ENCODE measurements at places on chromosomes 6 and 20.

DNA sequence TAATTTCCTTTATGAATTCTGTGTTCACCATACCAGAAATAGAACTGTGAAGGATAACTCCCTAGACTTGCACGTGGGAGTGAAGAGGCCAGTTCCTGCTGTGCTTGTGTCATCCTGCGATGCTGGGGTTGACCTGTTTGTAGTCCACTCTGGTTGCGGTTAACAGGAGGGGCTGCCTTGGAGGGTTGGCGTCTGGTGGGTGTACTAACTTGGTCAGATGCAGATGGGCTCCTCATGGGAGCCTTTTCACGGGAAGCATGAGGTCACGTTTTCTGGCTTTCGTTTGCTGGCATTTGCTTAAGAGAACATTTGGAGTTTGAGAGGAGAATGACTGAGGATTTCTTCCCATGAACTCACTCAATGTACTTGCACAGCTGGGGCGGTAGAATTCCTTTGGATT is 41.2 kb downstream of the IGF2R start:
- no peak for DNase-seq

DNA sequence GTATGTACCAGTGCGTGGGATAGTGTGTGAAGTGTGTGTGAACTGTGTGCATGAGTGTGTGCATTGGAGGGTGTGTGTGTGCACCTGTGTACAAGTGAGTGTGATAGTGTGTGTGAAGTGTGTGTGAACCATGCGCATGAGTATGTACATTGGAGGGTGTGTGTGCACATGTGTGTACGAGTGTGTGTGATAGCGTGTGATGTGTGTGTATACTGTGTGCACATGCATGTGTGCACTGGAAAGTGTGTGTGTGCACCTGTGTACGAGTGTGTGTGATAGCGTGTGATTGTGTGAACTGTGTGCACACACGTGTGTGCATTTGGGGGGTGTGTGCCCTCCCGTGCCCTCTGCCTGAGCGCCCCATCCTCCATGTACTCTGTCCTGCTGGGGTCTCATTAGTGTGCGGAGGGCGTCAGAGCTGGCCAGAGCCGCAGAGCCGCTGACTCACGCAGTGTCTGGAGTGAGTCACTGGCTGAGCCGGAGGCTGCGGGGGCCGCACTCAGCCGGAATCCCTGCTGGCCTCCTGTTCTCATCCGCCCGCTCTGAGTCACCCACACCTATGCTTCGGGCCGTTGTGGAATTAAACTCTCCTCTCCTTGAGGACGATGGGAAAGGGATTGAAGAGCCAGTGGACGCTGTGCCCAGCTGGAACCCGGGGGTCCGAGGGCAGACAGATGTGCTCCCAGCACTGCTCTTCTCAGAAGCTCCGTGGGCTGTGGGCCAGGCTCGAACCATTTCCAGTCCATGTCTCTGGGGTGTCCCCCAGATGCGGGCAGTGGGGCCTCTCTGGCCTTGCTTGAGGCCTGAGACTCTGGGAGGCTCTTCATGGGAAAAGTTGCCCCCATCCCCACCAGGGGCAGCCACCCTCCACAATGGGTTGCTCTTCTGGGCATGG is 27.3 kb upstream of the STX16 start:
- DNase-seq, result no peak

- no peak for DNase-seq
These were observed 110.9 kb downstream of the RPP40 start for GRCh38 chr6:4892785-4893485.

- DNase-seq, result no peak
These were observed 1034.4 kb downstream of the EYS start for GRCh38 chr6:64672651-64673050.

- no peak for DNase-seq
These were observed 200.3 kb upstream of the KCNG1 start for GRCh38 chr20:51223183-51223720.

DNA sequence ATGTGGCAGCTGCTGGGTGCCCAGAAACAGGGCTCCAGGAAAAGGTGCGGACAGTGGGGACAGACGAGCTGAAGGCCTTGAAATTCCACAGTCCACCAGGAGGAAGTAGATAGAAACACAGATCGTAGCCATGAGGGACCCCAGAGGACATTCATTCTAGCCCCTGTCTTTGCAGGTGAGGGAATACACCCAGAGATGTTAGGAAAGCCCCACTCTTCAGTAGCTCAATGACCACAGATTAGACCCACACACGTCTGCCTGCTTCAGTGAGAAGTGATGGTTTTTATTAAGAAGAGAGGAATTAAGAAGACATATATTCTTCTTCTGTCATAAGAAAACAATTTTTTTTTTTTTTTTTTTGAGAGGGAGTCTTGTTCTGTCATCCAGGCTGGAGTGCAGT is 123.0 kb downstream of the MAP3K7 start:
- DNase-seq, result no peak

- DNase-seq, result no peak
These were observed 16.6 kb downstream of the POM121L2 start for GRCh38 chr6:27295301-27296079.

DNA sequence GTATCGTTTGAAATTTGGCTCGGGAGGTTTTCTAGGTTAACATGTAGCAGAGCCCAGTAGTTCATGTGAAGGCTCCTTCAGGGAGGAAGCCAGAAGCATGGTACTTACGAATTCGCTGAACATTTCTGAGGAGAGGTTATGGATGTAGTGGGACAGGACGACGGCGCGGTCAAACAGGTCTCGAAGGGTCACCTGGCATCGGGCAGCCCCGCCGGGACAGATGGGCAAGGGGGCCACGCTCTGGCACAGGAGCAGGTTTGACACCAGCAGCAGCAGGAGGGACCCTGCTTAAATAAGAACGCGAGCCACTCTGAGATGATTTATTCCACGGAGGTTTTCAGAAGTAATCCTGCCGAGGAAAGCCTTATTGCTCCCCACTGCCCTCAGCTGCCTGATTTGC is 2.5 kb downstream of the PRL start:
- no peak for DNase-seq

DNA sequence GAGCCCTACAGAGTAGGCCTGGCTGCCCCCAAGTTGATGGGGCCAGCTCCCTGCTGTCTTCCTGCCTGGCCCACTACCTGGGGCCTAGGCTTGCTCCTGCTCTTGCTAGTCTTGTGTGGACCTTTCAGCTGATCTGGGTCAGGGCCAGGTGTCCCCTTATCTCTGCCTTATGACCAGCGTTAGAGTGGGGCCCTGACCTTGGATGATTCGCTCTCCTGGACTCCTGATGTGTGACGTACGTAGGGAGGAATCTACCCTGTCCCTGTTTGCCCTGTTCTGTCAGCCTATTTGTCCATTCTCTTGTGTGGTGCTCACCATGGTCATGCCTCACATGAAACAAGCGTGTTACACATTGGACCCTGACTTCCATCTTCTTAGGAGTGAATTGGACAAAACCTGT is 571.8 kb downstream of the QKI start:
- DNase-seq, result no peak

DNA sequence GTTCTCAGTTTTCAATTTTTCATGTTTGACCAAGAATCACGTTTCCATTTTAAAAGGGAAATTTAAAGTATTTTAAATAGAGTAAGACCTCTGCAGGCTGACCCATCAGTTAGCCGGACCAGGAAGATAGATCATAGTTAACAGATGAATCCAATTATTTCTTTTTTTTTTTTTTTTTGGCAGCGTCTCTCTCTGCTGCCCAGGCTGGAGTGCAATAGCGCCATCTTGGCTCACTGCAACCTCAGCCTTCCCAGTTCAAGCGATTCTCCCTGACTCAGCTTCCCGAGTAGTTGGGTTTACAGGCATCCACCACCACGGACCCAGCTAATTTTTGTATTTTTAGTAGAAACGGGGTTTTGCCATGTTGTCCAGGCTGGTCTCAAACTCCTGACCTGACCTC is 256.7 kb upstream of the CNR1 start:
- no peak for DNase-seq

DNA sequence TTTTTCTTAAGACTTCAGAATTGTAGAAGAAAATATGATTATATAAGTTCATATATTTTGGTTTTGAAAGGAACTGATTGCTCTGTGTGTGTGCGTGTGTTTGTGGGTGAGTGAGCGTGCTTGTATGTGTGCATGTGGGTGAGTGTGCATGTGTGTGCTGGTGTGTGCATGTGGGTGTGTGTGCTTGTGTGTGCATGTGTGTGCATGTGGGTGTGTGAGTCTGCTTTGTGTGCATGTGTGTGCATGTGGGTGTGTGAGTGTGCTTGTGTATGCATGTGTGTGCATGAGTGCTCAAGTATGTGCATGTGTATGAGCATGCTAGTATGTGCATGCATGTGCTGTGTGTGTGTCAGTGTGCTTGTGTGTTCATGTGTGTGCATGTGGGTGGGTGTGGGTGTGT is 238.5 kb downstream of the CDC5L start:
- DNase-seq, result no peak

DNA sequence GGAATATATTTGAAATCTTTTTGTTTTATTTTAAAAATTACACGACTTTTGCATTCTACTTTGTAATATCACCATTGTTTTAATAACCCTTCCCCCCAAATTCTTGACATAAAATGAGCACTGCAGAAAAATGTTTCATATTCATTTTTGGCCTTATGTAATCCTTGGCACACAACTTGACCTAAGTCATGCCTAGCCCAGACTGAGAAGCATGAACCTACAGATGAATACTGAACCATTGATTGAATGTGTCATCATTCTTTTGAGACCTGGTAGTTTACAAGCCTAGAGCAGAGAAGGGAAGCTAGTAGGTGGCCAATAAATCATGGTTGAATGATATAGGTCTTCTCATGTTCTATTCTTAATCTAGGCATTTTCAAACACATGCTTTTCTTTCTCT is 89.4 kb upstream of the EDN1 start:
- no peak for DNase-seq

DNA sequence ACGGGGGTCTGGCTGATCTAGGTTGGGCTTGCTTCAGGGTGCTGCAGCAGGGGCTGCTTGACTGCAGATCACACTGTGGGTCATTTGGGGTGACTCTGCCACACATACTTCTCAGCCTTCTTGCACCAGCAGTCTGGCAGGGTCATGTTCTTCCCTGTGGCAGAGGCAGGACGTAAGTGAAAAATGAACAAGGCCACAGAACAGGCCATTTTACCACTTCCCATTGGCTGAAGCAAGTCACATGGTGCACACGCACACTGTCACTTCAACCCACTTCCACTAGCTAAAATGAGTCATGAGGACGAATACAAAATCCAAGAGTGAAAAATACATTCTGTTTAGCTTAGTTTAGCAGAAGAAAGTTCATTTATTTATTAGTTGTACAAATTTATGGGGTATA is 168.6 kb upstream of the GGTLC1 start:
- DNase-seq, result no peak

- DNase-seq, result no peak
These were observed 107.8 kb downstream of the MAP3K5 start for GRCh38 chr6:136684466-136684865.

- DNase-seq, result no peak
These were observed 50.8 kb upstream of the SGK1 start for GRCh38 chr6:134368670-134369069.

- DNase-seq, result no peak
These were observed 282.4 kb downstream of the PACRG start for GRCh38 chr6:163010145-163010544.

GRCh38 chr6:130765181-130765727 is 62.0 kb upstream of the SMLR1 start:
- DNase-seq, result no peak

GRCh38 chr6:6816716-6817115 is 228.2 kb downstream of the LY86 start:
- peak; percentile 49 for DNase-seq

- DNase-seq, result peak; percentile 19
These were observed 63.0 kb upstream of the NCOA3 start for GRCh38 chr20:47438464-47439381.

DNA sequence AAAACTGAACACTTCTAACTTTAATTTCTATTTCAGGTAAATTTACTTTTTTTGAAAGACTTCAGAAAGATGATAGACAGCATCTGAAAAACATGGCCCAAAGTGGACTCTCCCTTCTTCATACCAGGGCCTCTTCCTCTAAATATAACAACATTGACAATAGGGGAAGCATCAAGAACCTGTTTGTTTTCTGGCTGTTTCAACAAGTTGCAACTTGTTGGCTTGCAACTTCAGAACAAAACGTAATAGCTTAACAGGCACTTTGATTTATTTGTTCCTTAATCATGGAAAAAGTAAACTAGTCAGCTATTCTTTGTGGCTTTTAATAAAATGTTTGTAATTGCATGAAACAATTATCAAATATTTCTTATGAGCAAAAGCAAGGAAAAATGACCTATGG is 34.3 kb downstream of the RGS17 start:
- peak; percentile 21 for DNase-seq

DNA sequence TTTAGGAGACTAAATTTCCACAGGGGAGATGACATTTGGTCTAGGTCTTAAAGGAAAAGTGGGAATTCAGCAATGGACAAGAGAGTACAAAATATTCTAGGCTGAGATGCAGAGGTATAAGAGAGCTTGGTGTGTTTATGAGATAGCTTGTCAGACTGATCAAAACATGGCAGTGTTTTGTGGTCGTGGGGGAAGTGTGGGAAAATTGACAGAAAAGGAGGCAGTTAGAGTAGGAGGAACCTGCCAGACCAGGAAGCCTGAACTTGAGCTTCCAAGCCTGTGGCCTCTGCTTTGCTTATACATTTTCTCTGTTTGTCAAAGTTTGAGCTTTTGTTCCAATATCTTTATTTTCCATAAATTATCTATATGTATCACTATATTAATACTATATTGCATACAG is 69.5 kb upstream of the MAP3K7 start:
- DNase-seq, result no peak

DNA sequence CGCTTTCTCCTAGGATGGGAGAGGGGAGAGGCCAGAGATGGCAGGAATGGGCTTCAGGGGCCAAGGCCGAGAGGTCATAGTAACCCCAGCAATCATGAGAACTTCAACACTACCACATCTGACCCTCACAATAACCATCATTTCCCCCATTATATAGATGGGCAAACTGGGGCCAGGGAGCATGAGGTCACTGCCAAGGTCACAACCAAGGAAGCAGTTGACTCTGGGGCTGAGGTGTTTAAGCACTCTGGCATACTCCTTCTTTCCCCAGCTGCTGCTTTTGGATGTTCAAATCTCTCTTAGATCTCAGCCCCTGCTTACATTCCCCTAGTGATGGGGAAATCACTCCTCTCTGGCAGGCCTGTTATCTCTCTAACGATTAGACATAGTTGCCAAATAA is 39.6 kb downstream of the CDH22 start:
- no peak for DNase-seq

- DNase-seq, result peak; percentile 68
These were observed 9.7 kb upstream of the ATXN1 start for GRCh38 chr6:16770701-16771569.

- DNase-seq, result no peak
These were observed 181.6 kb downstream of the UTRN start for GRCh38 chr6:144466716-144467115.

DNA sequence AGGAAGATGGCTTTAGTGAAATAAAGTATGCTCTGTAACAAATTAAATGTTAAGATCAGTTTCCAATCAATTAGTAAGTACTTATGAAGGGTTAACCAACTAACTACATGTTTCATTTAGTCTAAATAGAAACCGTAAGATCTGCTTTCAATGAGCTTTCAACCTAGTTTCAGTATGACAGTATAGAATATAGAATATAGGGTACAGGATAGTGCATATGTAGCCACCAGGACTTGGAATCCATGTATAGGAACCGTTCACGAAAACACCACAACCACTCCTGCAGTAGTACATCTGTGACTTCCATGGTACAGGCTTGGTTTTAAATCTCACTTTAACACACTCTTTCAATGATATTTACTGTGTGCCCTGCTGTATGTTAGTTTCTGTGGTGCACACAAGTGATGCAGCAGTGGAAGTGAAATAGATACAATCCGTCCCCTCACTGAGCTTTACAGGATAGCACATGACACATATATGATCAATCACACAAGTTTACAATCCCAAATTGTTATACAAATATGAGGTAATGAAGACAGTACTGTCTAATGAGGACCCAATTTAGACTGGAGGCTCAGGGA is 479.7 kb upstream of the MARCKS start:
- DNase-seq, result no peak
